ENCODE measurements at places on chromosomes 2 and 18. TPM values are rescaled to one million over a fixed set of nuclear protein-coding genes. Genes with fewer than 3 reads are reported as not detected.

DNA sequence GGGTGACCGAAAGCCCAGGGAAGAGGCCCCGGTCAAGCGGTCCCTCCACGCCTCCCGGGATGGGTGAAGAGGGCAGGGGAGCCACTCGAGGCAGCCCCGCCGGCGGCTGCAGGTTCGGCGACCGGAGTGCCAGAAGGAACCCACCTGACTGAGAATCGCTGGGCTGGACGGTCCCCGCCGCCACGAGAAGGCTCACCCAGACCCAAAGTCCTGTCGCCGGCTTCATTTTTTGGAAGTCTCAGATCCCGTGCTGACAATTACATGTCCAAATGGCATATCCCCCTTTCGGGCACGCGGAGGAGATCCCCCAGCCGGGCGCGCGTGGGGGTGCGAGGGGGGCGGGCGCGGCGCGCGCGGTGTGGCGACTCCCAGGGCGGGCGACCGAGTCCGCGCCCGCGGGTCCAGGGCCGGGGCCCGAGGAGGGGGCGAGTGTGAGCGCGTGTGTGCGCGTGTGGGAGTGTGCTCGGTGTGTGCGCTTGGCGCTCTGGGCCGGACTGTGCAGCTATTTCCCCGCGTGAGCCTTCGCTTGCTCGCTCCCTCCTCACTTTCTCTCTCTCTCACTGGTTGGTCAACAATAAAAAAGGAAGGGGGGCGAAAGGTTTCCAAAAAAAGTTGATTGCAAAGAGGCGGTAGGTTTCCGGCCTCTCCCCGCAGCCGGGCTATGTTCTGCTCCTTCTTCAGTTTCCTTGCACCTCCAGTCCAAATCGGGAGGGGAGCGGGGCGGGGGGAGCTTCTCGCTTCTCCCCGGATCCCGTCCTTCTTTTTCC lies at the start of gene ERBB4:
TSS of gene ERBB4 (minus strand) at position 498 of the 767 bp plus-strand sequence. CDS start at position 226, 272 bp downstream.
- H3K4me1 ChIP-seq = peaks cover 16% of the 10 kb centered on the region
- H3K27me3 ChIP-seq = peaks cover 14% of the 10 kb centered on the region
- no peak within 1 kb of the TSS for H3K27ac ChIP-seq
- H3K4me3 ChIP-seq = peak within 1 kb of the TSS; percentile 61

- no peaks in the 10 kb centered on the region for H3K36me3 ChIP-seq
- H3K4me3 ChIP-seq = no peak overlapping the region
- no peaks in the 10 kb centered on the region for H3K4me1 ChIP-seq
- no peak for DNase-seq
- H3K27me3 ChIP-seq = no peaks in the 10 kb centered on the region
- H3K27ac ChIP-seq = no peak overlapping the region
Observed at GRCh38 chr2:11716689-11717321, 29.6 kb upstream of the LPIN1 start.

GRCh38 chr18:31596081-31596872 lies 4.6 kb downstream of the TTR start:
- peaks cover 2% of the 10 kb centered on the region for H3K4me1 ChIP-seq
- H3K36me3 ChIP-seq = no peaks in the 10 kb centered on the region
- no peak overlapping the region for H3K4me3 ChIP-seq
- H3K27me3 ChIP-seq = no peaks in the 10 kb centered on the region

DNA sequence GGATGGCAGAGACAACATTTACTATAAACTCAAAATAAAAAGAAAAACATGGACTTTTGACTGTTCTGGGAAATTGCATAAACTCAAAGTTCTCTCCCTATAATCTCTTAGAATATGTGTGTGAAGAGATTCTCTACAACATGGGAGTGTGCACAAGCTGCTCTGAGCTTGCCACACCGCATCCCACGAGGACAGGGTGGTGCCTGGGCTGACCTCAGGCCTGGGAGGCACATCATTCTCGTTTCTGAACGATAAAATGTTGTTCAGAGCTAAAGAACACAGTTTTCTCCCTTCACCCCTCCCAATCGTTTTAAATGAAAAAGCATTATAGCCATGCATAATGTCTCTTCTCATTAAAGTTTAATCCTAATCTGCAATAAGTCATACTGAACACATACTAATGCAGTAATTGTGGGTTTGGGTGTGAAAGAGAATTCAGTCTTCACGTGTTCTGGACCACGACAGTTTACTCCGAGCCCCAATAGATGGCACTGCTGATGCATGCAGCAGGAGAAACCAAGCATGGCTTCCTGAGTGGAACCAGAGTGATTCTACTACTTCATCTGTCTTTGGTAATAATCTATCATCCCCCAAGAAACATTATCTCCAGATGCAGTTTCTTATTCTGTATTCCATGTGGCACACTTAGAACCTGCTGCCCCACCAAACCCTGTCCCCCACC lies 46.9 kb upstream of the LAMA1 start:
- no peak overlapping the region for H3K27ac ChIP-seq
- no peak for DNase-seq
- H3K4me3 ChIP-seq = no peak overlapping the region
- no peaks in the 10 kb centered on the region for H3K27me3 ChIP-seq
- H3K36me3 ChIP-seq = no peaks in the 10 kb centered on the region

DNA sequence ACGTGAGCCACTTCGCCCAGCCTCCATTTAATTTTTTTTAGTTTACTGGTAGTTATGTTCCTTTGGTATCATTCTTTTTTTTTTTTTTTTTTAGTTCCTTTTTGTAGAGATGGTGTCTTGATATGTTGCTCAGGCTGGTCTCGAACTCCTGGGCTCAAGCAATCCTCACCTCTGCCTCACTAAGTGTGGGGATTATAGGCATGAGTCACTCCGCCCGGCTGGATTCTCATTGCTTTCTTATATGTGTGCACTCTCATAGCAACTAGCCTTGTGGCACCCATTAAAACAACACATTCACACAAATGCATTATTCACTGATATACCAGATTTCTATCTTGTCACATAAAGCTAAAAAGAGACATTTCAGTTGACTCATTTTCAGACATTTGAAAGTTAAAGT lies 4.2 kb downstream of the TTC27 start:
- no peak overlapping the region for H3K27ac ChIP-seq
- no peak overlapping the region for H3K4me3 ChIP-seq
- H3K4me1 ChIP-seq = peaks cover 4% of the 10 kb centered on the region
- H3K36me3 ChIP-seq = peaks cover 70% of the 10 kb centered on the region
- no peaks in the 10 kb centered on the region for H3K27me3 ChIP-seq

DNA sequence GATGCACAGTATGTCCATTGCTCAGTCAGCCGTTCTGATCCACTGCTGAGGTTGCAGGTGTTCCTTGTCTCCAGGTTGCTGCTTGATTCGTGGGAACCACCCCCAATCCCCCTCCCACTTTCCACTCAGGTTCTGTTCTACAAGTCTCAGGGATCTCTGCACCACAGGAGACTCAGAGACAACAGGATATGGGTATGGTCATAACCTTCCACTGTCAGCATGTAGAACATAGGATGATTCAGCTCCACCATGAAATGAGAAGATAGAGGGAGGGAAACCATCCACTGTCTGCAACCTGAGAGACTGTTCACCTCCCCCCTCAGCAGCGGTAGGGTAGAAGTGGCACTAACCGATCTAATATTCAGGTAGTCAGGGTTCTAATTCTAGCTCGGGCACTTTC lies 19.0 kb upstream of the KLF7 start:
- H3K36me3 ChIP-seq = no peaks in the 10 kb centered on the region
- no peaks in the 10 kb centered on the region for H3K27me3 ChIP-seq
- H3K4me1 ChIP-seq = no peaks in the 10 kb centered on the region
- no peak for DNase-seq

DNA sequence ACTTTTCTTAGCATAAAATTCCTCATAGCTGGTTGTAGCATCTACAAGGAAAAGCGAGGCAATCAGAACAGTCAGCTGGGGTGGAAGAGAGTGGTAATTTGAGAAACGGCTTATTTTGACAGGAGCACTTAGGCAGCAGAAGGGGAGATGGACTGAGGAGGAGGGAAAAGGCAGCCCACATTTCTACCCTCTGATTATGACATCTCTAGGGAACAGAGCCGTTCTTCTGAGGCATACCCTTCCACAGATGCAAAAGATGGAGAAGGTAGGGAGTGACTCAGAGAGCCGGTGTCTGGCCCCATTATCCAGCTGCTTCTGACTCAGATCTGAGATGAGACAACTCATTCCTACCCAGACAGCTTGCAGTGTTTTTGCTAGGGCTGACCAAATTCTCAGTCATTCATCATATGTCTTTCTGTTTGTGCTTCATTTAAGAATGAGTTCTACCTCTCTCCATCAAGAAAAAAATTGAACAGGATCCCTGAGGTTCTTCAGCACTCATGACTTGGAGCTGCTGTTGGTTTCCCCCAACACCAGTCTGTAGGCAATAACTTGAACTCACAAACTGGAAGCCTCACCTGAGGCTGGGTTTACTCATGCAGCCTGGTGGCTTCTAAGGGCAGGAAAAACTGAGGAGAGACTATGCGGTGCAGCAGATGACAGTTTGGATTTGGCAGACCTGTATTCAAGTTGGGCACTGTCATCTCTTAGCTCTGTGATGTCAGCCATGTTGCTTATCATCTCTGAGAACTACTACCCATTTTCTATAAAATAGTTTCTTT lies 15.9 kb upstream of the SEC11C start:
- no peaks in the 10 kb centered on the region for H3K27me3 ChIP-seq
- no peaks in the 10 kb centered on the region for H3K4me1 ChIP-seq
- no peak for DNase-seq
- H3K36me3 ChIP-seq = no peaks in the 10 kb centered on the region
- H3K4me3 ChIP-seq = no peak overlapping the region
- H3K27ac ChIP-seq = no peak overlapping the region

GRCh38 chr2:73468376-73468775 lies 82.7 kb downstream of the ALMS1 start:
- no peak overlapping the region for H3K4me3 ChIP-seq
- H3K36me3 ChIP-seq = no peaks in the 10 kb centered on the region
- no peaks in the 10 kb centered on the region for H3K4me1 ChIP-seq
- no peaks in the 10 kb centered on the region for H3K27me3 ChIP-seq
- no peak for DNase-seq
- H3K27ac ChIP-seq = no peak overlapping the region

GRCh38 chr2:40049781-40050180 lies 270.7 kb upstream of the THUMPD2 start:
- no peak for DNase-seq
- no peak overlapping the region for H3K27ac ChIP-seq
- H3K4me1 ChIP-seq = no peaks in the 10 kb centered on the region
- no peaks in the 10 kb centered on the region for H3K27me3 ChIP-seq
- H3K36me3 ChIP-seq = no peaks in the 10 kb centered on the region

- no peaks in the 10 kb centered on the region for H3K27me3 ChIP-seq
- no peaks in the 10 kb centered on the region for H3K36me3 ChIP-seq
- H3K27ac ChIP-seq = no peak overlapping the region
- no peak for DNase-seq
Observed at GRCh38 chr2:52572469-52572894, 1195.1 kb upstream of the CHAC2 start.

DNA sequence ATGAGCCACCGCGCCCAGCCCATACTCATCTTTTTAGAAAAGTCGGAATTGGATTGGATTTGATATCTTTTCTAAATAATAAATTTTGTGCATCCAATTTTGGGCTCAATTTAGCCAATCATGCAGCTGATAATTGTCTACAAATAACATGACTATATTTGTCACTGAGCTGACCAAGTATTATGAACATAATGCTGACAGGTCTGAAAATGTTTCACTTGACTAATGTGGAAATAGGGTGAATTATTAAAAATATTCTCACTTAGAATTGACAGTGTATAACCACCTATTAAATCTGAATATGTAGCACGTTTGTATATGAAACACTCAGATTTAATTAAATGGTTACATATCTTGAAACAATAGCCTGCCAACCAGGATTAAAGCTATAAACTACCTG lies 657.2 kb upstream of the FSHR start:
- H3K4me1 ChIP-seq = no peaks in the 10 kb centered on the region
- DNase-seq = no peak
- H3K4me3 ChIP-seq = no peak overlapping the region
- no peaks in the 10 kb centered on the region for H3K27me3 ChIP-seq
- H3K27ac ChIP-seq = no peak overlapping the region
- H3K36me3 ChIP-seq = no peaks in the 10 kb centered on the region

GRCh38 chr2:240520974-240521350 lies 36.8 kb downstream of the ANKMY1 start:
- H3K4me1 ChIP-seq = peaks cover 11% of the 10 kb centered on the region
- no peak for DNase-seq
- H3K27ac ChIP-seq = no peak overlapping the region
- no peaks in the 10 kb centered on the region for H3K27me3 ChIP-seq
- H3K4me3 ChIP-seq = no peak overlapping the region

GRCh38 chr18:22882084-22882483 lies 51.0 kb upstream of the RBBP8 start:
- no peaks in the 10 kb centered on the region for H3K4me1 ChIP-seq
- no peak for DNase-seq
- no peak overlapping the region for H3K4me3 ChIP-seq
- H3K36me3 ChIP-seq = no peaks in the 10 kb centered on the region
- H3K27me3 ChIP-seq = no peaks in the 10 kb centered on the region

- H3K4me3 ChIP-seq = no peak overlapping the region
- peaks cover 41% of the 10 kb centered on the region for H3K4me1 ChIP-seq
- no peaks in the 10 kb centered on the region for H3K27me3 ChIP-seq
Observed at GRCh38 chr18:9577361-9577760, 37.0 kb downstream of the PPP4R1 start.

DNA sequence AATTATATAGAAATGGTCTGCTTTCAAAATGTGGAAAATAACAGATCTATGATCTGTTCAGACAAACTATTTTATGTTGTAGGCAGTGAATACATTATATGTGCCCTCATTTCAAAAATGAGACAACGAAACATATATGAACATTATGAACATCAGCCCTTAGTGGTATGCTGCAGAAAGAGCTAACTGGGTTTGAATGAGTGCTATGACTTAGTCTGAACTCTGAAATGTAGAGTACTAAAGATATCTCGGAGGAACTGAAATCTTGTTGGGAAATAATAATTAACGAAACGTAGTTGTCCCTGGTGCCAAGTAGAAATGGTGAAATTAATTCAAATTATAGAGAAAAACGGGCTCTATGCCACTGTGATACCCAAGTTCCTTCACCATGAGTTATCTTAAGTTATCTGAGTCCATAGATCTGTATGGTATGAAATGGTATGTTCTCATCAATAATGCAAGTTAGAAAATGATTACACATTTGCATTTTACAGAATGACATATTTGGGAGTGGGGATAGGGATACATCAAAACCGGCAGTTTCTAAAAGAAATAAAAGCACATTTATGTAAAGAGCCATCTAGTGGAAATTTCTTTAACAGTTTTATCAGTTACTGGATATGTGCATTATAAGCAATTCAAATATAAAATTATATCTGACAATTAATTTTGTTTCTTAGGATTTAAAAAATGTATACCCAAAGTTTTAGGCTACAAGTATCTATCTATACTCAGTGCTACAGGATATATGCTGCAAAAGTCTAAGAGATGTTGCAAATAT lies 26.7 kb downstream of the STARD6 start:
- no peak for DNase-seq
- no peaks in the 10 kb centered on the region for H3K4me1 ChIP-seq
- no peak overlapping the region for H3K4me3 ChIP-seq
- no peaks in the 10 kb centered on the region for H3K36me3 ChIP-seq
- H3K27ac ChIP-seq = no peak overlapping the region

- H3K27me3 ChIP-seq = no peaks in the 10 kb centered on the region
- H3K4me3 ChIP-seq = no peak overlapping the region
- H3K36me3 ChIP-seq = no peaks in the 10 kb centered on the region
Observed at GRCh38 chr2:83364264-83364663, 1094.8 kb downstream of the SUCLG1 start.

The EML6 gene
- total RNA-seq = 4.4 TPM

The TDRD15 gene
- total RNA-seq = not detected

The INO80C gene
- 13.2 TPM for total RNA-seq

The DTNA gene
- 1.7 TPM for total RNA-seq

The FIGN gene
- total RNA-seq = 0.38 TPM

The CD226 gene
- total RNA-seq = 5.2 TPM

The HOXD12 gene
- total RNA-seq = not detected

The ATAD2B gene
- 29.2 TPM for total RNA-seq
